ENCODE measurements at places on chromosomes 1 and 21. TPM values are rescaled to one million over a fixed set of nuclear protein-coding genes. Genes with fewer than 3 reads are reported as not detected.
A peak's percentile ranks its signal among the peaks of the same experiment; 100 is the strongest.

GRCh38 chr1:99751877-99752504, 14.4 kb downstream of the FRRS1 start:
- no peak for ATAC-seq

CD53 gene
- total RNA-seq: not detected

- no peak for ATAC-seq
These were observed 1.4 kb downstream of the NID1 start for GRCh38 chr1:236063551-236063918.

GRCh38 chr1:6001992-6002576, 9.9 kb upstream of the NPHP4 start:
- peak; percentile 28 for ATAC-seq

- ATAC-seq: no peak
These were observed 706.3 kb downstream of the ADGRL2 start for GRCh38 chr1:82507011-82507410.

GRCh38 chr1:95407131-95407885, 173.3 kb downstream of the RWDD3 start:
- peak; percentile 52 for ATAC-seq

- no peak for ATAC-seq
These were observed 12.4 kb downstream of the TFF3 start for GRCh38 chr21:42302794-42303193.

C1orf198 gene
- total RNA-seq: 17.7 TPM

DNA sequence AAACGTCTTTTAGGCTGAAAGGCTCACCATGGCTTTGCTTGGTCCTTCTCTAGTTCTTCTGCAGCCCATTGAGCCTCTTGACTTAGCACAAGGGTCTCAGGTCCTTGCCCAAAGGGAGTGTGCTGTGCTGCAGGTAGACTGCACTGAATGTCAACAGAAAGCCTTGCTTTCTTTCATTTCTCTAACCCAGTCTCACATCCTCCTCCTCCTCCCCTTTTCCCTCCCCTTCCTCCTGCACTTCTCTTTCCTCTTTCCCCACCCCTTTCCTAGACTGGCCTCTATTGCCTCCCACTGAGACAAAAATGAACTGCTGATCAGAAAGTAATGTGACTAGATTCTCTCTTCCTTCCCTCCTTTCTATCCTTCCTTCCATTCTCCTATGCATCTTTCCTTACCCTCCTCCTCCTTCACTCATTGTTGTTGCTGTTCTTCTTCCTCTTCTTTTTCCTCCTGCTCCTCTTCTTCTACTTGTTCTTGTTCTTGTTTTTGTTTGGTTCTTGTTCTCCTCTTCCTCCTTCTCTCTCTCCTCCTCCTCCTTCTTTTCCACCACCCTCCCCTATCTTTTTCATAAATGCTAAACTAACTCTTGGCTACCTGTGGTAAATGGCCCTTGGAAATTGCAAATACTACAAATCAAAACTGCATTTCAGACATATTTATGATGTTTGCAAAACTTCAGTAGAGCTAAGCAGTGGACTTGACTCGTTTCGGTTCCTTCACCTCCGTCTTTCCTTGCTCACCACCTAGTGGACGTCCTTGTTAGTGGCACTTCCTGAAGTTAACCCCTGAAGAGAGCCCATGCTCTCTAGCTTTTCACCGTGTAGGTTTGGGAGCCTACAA, at the start of gene SELL:
Gene SELL, minus strand, starts transcription at position 152 of the 840 bp plus-strand sequence. Its CDS starts 122 bp downstream, at position 30.
- peak; percentile 99 for ATAC-seq

- no peak for ATAC-seq
These were observed 21.0 kb upstream of the TMEM39B start for GRCh38 chr1:32051706-32052105.

SYCP1 gene
- total RNA-seq: 2.5 TPM

PAPPA2 gene
- total RNA-seq: 1.3 TPM

FALEC gene
- total RNA-seq: 2.2 TPM

DNA sequence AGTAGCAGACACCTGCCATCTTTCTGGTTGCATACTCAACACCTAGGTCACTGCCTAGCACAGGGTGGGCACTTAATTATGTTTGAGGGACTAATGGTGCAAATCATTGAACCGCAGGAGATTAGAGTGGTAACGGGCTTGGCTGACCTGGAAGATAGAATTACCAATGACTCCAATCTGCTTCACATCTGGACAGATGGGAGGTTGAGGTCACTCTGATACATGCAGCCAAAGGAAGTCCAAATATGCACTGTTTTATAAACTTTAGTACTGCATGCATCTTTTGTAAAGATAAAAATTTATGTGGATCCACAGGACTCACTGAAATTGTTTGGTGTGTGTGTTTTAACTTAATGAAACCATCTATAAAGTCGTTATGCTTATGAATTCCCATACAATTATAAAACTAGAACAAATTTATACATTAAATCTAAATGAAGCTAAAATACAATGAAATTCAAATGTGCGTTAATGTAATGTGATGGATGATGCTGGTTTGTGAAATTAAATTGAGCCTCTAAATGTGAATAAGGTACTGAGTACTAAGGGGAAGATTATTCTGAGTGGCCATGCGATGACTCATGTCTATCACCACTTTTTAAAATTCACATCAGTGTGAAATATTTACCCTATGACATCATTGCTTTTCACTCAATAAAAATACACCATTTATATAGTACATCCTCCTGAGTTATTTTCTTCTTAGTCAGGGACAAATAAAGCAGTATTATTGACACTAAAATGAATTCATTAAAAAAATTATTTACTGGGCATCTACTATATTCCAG, 224.7 kb upstream of the FAM78B start:
- peak; percentile 14 for ATAC-seq

SLC9C2 gene
- not detected for total RNA-seq

- no peak for ATAC-seq
These were observed 14.6 kb downstream of the RAB7B start for GRCh38 chr1:205988585-205988995.

DNA sequence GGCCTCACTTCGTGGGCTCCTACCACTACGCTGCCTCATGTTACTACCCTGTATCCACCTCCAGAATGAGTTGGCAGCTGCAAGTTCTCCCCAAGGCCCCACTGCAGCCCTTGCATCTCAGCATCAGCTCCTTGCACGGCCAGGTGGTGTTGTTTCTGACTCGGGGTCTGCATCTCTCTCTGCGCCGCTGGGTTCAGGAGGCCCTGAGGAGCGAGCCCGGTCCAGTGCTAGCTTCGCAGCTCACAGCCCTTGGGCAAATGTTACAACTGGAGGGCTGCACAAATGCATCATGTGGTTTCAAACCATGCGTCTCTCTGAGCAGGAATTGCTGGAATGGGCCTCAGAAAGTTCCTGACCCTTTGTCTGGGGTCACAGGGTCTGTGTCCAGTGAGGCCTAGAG, 3.2 kb upstream of the CLDN14 start:
- no peak for ATAC-seq

DNA sequence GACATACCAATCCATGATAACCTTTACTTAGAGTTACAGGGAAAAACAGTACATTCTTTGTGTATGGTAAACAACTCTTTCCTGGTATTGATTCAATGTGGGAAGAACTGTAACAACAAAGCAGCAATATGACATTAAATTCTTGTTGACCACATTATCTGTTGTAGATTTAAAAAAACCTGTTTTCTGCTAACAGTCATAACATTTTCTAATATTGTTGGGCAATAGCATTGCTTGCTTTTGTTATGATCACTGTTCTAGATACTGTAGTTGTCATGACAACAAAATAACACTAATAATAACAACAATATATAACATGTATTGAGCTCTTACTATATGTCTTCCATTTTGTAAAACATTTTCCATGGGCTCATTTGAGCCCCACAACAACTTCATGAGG, 54.2 kb downstream of the PDE4B start:
- no peak for ATAC-seq

OXCT2 gene
- not detected for total RNA-seq

DNA sequence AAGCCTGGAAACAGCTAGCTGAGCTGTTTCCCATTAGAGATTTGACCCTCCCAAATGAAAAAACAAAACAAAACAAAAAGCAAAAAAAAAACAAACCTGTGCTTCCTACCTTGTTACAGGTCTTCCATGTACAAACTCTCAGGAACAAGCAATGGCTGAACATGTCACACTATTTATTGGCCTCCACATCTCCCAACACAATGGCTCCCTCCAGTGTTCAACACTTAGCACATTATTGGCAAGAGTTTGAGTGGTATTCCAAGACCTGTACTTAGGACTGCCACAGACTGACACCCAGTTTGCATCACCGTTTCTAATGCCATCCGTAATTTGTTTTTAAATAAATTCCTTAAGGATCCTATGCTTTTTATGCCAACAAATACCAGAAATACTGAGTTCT, 195.0 kb upstream of the OLFM3 start:
- peak; percentile 78 for ATAC-seq

DNA sequence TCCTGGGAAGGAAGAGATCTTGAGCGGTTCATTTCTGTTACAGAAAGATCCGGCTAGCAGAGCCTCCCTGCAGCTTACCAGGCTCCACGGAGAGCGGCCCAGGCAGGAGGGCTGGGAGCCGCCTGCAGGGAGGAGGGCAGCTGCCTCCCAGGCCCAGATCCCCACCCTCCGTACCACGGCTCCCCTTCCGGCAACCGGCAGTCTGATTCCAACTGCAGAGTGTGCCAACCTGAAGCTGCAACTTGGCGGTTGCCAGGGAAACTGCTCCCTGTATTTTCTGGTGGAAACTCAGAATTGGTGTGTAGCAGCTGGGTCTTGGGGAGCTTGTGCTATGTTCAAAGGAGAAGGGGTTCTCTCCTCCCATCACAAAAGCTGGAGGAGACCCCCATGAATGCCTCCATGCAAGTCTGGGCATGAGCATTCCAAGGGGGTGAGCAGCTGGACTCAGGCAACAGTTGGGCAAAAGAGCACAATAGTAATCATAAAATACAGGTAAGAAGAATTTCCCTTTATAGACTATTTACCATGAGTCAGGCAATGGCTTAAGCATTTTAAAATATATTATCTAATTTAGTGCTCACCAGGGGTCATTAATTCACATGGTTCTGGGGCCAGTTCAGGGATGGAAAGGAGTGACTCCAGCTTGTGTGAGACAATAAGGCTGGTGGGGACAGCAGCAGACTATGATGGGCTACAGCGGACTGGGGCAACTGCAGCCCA, 46.1 kb upstream of the KAZN start:
- ATAC-seq: peak; percentile 82

DNA sequence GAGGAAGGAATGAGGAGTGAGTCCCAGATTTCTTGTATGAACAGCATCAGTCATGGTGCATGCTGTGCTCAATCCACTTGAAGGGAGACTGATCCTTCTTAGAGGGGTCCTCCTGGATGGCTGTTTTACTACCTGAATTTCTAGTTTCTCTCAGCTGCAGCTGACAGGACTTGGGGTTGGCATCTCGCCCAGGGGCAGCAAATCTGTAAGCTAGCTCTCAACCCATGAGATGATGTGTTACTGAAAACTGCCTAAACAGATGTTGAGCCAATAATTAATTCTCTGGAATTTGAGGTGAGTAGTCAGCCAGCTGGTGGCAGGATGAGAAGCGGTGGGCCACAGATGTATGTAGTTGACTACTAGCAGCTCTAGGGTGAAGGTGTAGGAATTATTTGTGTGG, 19.6 kb downstream of the BACH1 start:
- no peak for ATAC-seq

DNA sequence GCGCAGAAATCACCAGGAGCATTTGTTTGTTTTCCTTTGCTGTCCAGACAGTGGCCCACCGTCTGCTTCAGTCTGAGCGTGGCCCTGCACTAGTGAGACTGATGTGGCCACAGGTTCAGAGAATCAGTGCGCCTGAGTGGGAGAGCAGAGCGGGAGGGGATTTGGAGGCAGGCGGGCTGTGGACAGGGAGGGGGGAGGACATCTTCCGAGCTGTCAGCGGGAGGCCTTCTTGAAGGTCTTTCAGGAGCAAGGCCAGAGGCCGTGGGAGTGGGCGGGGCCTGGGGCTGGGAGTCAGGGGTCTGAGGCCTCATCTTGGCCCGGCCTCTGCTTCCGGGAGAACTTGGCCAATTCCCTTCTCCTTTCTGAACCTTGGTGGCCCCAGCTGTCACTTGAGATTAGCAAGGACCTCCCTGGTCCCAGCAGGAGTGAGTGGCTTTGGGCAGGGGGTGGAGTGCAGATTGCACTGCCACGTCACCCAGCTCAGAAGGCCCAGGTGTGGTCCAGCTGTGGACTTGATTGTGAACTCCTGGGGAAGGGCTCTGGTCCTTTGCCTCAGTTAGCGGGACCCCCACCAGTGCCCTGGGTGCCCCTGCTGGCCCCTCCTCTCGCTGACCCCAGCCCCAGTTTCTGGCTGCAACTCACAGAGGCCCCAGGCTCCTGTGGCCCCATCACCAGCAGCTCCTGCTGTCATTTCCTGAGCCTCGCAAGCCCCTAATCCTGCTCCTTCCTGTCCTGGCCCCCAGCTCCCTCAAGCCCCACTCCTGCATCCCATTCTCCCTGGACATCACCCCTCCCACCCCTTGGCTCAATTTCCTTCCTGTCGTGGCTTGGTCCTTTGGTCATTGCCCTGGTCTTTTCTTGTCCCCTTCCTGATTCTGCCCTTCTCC, 8.4 kb downstream of the TNFRSF1B start:
- ATAC-seq: peak; percentile 42

GRCh38 chr1:166999075-166999474, 10.0 kb downstream of the MAEL start:
- peak; percentile 18 for ATAC-seq

GRCh38 chr1:172147541-172147940, 272.9 kb upstream of the C1orf105 start:
- ATAC-seq: no peak

RNASEL gene
- total RNA-seq: 8.9 TPM

DNA sequence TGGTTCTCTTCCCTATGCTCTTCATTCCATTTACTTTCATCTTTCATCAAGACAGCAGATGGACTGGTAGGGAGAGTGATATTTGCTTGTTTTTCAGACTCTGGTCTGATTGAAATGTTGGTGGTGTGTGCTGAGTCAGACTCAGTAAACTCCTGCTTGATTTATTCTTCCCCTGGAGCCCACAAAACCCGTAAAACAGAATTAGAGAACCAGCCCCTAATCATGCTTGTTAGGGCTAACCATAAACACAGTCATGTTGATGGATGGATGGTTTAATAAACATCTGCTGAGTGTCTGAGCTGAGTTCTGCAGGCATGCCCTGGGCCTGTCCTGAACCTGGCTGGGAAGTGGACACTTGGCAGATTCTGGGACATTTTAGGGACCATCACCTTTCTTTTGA, 24.8 kb downstream of the NOS1AP start:
- peak; percentile 89 for ATAC-seq

DNA sequence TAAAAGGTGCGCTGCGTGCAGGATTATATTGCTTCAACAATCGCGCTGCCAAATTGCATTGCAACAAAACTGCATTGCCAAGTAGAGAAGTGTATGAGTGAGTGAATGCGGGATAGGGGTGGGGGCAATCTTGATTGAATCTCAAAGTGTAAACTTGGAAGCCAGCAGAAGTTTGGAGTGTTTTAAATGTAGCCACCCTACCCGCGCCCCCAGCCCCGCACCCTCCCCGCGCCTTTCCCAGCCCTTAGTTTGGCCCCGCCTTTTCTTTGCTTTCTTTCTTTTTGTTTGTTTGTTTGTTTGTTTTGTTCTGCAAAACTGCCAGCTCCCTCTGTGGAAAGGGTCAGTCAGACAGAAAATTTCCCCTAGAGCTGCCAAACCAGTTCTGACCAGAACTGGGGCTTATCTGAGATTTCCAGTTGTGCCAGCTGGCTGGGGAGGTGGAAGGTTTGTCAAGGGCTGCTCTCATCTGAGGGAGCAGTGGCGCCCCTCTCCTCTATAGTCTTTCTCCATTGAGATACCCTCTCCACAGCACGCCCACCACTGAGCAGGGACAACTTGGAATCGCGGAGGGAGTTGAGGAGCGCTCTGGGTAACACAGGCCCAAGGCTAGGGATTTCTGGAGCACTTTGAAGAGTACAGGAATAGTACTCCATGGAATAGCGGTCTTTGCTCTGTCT, 666 bp upstream of the BEND5 start:
- ATAC-seq: no peak

OR2L8 gene
- total RNA-seq: not detected

- no peak for ATAC-seq
These were observed 21.9 kb downstream of the ERRFI1 start for GRCh38 chr1:8004113-8004802.

CASZ1 gene
- 9.5 TPM for total RNA-seq
